Activated CD4-positive, CD25-positive, alpha-beta regulatory T cell treated with anti-CD3 and anti-CD28 coated beads, Interleukin-2, amount 50 U/mL, for 24 hours (primary cell): ENCODE measurements at places on chromosomes 4 and X.

DNA sequence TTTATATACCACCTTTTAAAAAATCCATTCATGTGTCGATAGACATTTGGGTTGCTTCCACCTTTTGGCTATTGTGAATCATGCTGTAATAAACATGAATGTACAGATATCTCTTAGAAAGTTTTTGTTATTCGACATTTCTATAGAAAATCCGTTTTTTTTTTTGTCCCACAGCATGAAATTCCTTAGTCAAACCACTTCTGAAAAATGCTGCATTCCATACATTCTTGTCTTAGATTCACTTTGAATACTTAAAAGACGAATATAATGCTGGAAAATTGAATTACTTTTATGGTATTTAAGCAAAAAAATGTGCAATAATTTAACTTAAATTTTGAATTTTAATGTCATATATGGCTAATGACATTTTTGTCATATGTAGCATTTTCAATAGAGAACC, 1345.5 kb downstream of the TECRL start:
- ATAC-seq, result no peak

DNA sequence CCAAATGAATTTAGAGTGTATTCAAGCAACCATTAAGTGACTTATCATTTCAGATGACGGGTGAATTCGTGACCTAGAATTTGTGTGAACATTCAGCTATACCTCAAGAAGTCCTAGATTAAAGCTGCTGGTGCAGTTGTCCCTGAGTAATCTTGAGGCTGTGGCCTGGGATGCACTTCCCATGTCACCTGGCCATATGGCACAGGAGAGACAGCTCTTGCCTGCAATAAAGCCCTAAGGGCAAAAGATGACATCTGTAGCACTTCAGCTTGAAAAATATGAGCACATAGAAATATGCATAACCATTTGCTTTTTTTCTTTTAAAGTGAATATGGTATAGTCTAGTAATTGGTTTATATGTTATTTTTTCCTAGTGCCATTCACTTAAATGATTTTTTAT, 125.8 kb downstream of the FHDC1 start:
- no peak for ATAC-seq

DNA sequence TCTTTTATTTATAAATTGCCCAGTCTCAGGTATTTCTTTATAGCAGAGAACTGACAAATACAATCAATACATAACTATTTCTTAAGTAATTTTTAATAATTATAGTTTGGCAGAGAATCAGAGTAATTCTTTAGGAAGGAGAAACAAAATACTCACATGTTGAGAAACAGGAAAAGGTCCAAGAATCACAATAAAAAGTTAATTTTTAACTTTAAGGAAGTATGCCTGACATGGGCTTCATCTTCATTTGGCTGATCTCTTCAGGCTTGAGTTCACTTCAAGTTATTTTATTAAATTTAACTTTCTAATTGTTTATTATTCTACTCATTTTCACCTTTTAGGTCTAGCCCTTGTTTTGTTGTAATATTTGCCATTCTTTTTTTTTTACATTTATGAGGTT, 36.1 kb upstream of the RNF150 start:
- ATAC-seq, result no peak

GRCh38 chr4:41331224-41331623, 74.5 kb downstream of the UCHL1 start:
- ATAC-seq, result no peak

- ATAC-seq, result no peak
Observed at GRCh38 chr4:54542540-54543041, 115.2 kb upstream of the KIT start.

- no peak for ATAC-seq
Observed at GRCh38 chr4:173782660-173783059, 252.6 kb upstream of the HAND2 start.

DNA sequence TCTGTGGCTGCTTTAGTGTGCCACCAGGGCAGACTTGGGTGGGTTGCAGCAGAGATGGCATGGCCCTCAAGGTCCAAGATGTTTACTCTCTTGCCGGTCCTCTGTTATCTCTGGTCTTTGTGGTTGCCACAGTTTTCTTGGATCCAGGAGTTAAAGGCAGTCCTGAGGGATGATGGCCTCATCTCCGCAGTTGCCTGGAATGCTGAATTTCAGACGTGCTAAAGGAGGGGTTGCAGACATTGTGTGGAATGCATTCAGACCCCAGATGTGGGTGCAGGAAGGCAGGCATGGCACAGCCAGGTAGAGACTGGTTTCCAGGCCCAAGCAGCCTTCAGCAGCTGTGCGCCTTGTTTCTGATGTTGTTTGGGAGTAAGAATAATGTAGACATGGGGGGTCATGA, 64.4 kb downstream of the TBL1X start:
- ATAC-seq, result no peak

- no peak for ATAC-seq
Observed at GRCh38 chr4:176592976-176593670, 199.6 kb downstream of the VEGFC start.

- ATAC-seq, result no peak
Observed at GRCh38 chrX:43590150-43590549, 65.9 kb upstream of the MAOA start.

DNA sequence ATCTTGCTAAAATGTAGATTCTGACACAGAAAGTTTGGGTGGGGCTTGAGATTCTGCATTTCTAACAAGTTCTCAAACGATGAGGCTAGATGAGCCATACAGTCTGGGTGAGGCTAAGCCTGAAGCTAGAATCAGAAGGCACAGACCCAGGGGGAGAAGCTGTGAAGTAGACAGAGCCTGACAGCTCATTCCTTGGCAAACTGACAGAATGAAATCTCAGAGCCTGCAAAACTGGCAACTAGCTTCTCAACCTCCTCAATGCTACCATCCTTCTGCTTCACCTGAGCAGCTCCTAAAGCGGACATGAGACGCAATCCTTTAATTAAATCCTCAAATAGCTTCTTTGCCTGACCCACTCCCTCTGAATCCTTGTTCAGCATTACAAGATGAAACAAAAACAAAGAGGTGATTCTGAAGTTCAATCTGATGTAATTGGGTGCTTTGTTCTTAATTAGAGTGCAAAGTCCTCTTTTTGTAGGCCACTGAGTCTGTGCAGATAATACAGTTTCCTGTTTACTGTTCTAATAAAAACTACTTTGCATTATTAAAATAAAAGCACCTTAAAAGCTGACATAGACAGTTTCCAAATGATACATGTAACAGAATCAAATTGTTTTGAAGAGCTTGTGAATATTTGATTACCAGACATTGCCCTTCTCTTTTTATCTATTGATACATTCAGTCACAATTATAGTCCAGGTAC, 71.0 kb upstream of the BMP2K start:
- ATAC-seq, result no peak

DNA sequence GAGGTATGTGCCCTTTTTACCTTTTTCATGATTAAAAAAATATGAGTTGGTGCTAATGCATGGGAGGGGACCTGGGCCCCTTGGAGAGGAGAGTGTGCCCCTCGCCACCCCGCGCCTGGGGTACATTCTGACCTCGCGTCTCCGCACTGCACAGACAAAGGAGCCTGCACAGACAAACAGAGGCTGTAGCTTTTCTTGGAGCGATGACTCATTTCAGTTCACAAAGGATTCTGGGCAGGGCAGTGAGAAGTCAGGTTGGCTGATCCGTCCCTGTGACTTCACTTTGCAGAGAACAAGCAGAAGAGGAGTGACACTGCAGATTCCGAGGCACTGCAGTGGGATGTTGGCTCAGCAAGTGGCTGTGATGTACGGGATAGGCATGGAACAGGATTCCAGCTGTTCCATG, 82.9 kb downstream of the STOX2 start:
- ATAC-seq, result no peak

DNA sequence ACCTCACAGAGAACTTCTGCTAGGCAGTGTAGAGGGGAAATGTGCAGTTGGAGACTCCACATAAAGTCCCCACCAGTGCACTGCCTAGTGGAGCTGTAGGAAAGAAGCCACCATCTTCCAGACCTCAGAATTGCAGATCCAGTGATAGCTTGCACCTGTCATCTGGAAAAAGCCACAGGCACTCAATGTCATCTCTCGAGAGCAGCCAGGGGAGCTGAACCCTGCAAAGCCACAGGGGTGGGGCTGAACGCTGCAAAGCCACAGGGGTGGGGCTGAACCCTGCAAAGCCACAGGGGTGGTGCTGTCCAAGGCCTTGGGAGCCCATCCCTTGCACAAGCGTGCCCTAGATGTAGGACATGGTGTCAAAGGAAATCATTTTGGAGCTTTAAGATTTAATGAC, 1226.3 kb downstream of the PCDH7 start:
- no peak for ATAC-seq

GRCh38 chr4:159506801-159507517, 404.1 kb downstream of the RAPGEF2 start:
- no peak for ATAC-seq

GRCh38 chrX:150602296-150602695, 33.9 kb downstream of the MTM1 start:
- no peak for ATAC-seq

DNA sequence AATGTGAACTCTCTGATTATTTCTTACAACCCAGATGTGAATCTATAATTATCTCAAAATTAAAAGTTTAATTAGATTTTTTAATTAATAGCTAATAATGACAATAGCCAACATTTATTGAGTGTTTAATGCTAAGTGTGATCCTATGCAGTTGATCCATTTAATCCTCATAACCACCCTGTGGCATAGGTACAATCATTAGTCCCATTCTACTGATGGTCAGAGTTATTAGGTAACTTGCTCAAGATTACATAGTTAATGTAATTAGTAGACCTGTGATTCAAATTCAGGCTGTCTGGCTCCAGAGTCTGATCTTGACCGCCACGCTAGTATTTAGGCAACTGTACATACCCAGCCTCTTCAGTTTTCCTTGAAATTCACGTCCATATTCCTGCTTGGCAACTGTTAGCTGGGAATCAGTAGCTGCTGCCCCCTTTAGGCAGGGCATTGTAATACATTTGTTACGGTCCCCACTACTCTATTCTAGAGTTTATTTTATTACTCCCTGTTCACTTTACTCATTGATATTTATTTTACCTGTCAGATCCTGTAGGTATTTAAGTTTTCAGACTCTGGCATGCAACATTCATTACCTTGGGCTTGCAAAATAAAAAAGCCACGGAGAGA, 20.6 kb upstream of the TEC start:
- no peak for ATAC-seq

- ATAC-seq, result no peak
Observed at GRCh38 chr4:121208244-121209007, 44.3 kb upstream of the TNIP3 start.

DNA sequence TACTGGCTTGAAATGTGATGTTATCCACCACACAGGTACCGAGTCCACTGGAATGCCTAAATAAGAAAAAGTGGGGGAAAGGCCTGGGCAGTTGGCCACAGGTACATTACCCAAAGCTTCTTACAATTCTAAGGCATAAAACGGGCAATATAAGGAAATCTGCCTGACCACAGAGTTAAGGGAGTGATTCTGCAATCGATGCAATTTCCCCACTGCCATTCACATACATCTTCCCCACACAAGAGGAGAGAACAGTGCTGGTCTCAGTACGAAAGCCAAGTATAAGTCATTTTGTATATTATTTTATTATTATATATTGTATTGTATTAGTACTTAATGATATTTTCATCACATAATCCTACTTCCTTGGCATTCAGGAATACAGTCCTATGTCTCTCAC, 30.6 kb downstream of the RFC1 start:
- no peak for ATAC-seq

GRCh38 chrX:10085223-10085622, 71.6 kb upstream of the CLCN4 start:
- ATAC-seq, result no peak

- ATAC-seq, result no peak
Observed at GRCh38 chr4:114217150-114217817, 237.8 kb upstream of the ARSJ start.

DNA sequence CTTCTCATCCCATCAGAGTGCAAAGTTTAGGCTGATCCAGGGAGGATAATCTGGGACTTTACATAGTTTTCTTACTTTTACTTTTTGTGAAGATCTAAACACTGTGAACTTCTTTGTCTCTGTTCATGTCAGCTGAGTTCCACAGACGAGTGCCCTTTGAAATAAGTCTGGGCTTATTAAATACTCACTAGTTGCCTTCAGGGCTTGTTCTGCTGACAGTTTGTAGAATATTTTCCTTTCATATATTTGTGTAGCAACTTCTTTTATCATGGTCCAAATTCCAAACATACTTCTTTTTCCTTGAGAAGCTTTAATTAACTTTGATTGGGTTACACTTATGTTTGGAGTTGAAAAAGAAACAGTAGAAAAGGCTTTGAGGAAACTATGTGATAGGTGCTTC, 109.6 kb downstream of the SH2D1A start:
- no peak for ATAC-seq

DNA sequence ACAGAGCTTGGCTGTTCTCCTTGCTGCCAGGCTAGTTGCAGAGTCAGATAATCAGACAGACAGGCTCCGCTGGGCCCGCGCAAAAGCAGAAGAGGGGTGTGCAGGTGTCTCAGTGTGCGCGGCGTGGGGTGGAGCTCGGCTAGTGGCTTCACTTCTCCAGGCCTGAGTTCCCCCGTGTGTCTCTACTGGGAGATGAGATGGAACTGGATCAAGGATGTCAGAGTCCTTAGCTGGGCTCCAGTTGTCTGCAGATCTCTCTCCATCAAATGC, 21.1 kb downstream of the HTRA3 start:
- no peak for ATAC-seq
